ENCODE measurements at places on chromosomes 5 and 9. TPM values are rescaled to one million over a fixed set of nuclear protein-coding genes. Genes with fewer than 3 reads are reported as not detected.

DNA sequence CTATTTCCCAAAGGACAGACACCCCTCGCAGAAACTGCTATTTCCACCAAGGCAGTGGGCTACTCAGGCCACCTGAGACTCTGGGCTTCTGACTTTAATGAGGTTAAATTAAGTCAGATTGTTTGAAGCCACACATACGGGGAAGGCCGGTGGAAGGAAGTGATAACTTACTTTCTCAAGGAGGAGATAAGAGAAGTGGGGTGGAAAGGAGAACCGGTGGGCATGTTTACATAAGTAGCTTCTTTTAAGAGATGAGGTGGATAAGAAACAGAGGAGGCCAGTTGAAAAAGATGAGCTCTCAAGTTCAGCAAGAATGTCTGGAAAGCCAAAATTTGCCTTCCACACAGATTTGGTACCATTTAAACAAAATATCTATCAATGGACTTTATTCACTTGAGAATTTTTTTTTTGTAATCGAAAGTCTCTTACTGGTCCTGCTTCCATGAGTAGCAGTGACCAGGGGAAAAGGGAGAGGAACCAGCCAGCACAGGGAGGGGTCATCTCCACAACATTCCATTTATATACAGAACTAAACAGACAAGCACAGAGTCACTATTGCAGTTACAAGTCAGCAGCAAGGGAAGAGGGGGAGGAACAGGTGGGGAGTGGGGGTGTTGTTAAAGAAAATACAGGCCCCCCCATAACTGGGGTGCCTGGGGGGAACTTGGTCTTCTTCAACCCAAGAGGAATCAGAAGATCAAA, 20.0 kb downstream of the CCDC125 start:
- H3K4me1 ChIP-seq = no peaks in the 10 kb centered on the region
- H3K4me3 ChIP-seq = no peak overlapping the region
- H3K27ac ChIP-seq = no peak overlapping the region
- H3K27me3 ChIP-seq = no peaks in the 10 kb centered on the region
- H3K36me3 ChIP-seq = no peaks in the 10 kb centered on the region

Gene SLC34A1
- total RNA-seq = not detected

Gene ALDH1A1
- total RNA-seq = 126 TPM

Gene TMEM232
- total RNA-seq = 5.1 TPM

DNA sequence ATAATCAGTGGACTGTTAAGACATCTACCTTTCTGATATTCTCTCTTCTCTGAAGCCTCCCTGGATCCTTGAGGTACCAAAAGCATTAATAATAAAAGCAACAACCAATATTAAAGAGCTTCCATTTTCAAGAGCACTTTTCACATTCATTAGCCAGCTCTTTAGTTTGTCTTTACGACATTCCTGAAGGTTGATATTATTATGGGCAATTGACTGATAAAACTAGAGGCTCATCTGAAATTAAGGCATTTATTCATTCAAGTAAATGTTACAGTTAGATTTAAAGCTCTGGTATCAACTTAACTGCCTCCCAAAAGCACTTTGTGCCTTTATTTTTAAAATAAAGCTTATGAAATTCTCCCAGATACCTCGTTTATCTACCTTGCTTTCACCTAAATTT, 199.6 kb downstream of the PLK2 start:
- H3K36me3 ChIP-seq = no peaks in the 10 kb centered on the region
- H3K27me3 ChIP-seq = no peaks in the 10 kb centered on the region

Gene IL5
- not detected for total RNA-seq

- no peaks in the 10 kb centered on the region for H3K27me3 ChIP-seq
- no peak overlapping the region for H3K27ac ChIP-seq
- H3K4me1 ChIP-seq = no peaks in the 10 kb centered on the region
- no peak for DNase-seq
Observed at GRCh38 chr5:138967791-138968448, 92.8 kb upstream of the LRRTM2 start.

Gene GFPT2
- 17.6 TPM for total RNA-seq

DNA sequence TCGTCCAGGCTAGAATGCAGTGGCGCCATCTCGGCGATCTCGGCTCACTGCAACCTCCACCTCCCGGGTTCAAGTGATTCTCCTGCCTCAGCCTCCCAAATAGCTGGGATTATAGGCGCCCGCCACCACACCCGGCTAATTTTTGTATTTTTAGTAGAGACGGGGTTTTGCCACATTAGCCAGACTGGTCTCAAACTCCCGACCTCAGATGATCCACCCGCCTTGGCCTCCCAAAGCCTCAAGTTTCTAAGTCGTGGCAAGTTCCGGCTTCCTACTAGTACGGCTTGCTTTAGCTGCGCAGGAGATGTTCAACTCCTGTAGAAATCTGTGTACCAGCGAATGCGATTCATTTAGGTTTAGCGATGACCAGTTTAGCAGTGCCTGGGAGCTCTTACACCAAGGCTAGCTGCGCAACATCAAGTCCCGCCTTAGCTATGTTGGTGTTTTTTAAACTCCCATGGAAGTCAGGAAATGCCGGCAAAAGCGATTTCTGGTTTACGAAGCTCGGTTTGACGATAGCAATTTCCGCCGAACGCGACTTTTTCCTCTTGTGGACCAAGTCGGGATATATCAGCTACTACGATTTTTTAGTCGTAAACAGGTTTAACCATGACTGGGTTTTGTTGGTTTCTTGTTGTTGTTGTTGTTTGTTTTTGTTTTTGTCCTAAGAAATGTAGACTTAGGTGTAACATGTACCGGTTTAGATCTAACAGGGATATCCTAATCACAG, 46.4 kb downstream of the ANXA2R start:
- DNase-seq = peak; percentile 33
- peaks cover 98% of the 10 kb centered on the region for H3K27me3 ChIP-seq
- no peaks in the 10 kb centered on the region for H3K4me1 ChIP-seq
- peak overlapping the region; percentile 96 for H3K27ac ChIP-seq
- peak overlapping the region; percentile 3 for H3K4me3 ChIP-seq

Gene SKP2
- 18.4 TPM for total RNA-seq

DNA sequence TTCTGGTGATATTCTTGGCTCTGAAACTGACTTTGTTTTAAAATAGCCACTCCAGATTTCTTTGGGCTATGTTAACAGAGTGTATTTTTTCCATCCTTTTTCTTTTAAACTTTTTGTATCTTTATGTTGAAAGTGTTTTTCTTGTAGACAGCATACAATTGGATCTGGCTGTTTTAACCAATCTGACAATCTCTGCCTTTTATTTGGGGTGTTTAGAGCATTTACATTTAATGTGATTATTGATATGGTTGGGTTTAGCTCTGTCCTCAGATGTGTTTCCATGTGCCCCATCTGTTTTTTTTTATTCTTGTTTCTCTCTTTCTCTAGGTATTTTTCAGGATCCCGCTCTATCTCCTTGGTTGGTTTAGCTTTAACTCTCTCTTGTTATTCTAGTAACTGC, 10.7 kb downstream of the SLC6A18 start:
- no peak overlapping the region for H3K27ac ChIP-seq
- H3K4me1 ChIP-seq = no peaks in the 10 kb centered on the region
- no peak for DNase-seq
- H3K4me3 ChIP-seq = no peak overlapping the region

Gene STPG3
- total RNA-seq = not detected

GRCh38 chr5:54832045-54832444, 153.3 kb downstream of the ESM1 start:
- no peak for DNase-seq
- no peak overlapping the region for H3K27ac ChIP-seq
- H3K4me3 ChIP-seq = no peak overlapping the region
- no peaks in the 10 kb centered on the region for H3K27me3 ChIP-seq

Gene BTNL8
- total RNA-seq = 1.8 TPM

DNA sequence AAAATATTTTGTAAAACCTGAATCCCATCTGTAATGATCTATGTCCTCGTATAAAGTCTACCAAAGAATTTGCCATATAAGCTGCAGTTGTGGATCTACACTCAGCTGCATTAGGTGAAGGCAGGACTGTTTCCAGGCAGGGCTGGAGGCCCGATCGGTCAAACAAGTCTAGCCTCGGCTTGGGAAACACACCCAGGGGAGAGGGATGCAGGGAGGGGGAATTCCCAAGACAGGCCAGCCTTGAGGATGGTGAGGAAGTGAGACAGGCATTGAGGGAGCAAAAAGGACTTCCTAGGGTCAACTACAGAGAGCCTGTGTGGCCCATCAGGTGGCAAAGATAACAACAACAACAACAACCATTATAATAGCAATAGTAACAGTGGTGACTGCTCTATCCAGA, 174.1 kb upstream of the FSTL4 start:
- H3K36me3 ChIP-seq = no peaks in the 10 kb centered on the region
- H3K27me3 ChIP-seq = no peaks in the 10 kb centered on the region
- no peak overlapping the region for H3K4me3 ChIP-seq

DNA sequence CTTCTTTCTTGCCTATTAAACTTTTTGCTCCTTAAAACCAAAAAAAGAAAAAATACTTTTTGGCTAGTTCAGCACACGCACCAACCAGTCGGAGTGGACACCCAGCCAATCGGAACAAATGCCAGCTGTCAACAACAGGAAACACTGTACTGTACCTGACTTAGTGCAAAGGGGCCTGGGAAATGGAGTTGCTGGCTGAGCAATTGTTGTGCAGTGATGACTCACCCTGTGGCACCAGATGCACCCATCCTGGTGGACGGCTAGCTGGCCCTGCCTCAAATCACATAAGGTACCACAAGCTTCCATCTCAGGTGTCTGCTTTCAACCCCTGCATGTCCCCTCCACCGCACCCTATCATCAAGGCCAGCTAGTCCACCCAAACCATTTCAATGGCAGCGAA, 20.9 kb downstream of the FOXE1 start:
- H3K27ac ChIP-seq = no peak overlapping the region
- no peak for DNase-seq
- no peaks in the 10 kb centered on the region for H3K36me3 ChIP-seq

Gene IFNA2
- not detected for total RNA-seq

DNA sequence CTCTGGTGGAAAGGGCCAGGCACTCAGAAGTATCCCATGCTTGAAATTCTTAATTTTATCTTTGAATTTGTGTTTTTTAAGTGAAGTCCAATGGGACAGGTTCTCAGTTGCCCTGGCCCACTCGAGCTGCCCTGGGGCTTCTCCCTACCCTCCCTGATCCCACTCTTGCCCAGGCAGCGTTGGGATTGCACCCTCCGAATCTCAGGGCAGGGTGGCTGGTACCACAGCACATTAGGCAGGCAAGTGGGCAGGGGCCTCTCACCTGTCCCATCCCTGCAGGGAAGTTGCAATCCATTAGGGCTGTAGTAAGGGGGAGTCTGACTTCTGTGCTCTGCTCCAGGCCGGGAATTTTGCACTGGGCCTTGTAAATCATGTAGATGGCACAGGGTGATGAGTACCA, 2.7 kb downstream of the RUFY1 start:
- H3K36me3 ChIP-seq = no peaks in the 10 kb centered on the region
- no peaks in the 10 kb centered on the region for H3K27me3 ChIP-seq
- H3K27ac ChIP-seq = no peak overlapping the region
- no peak for DNase-seq
- H3K4me3 ChIP-seq = no peak overlapping the region

Gene CAVIN4
- 0.85 TPM for total RNA-seq

- H3K27me3 ChIP-seq = peaks cover 4% of the 10 kb centered on the region
- no peaks in the 10 kb centered on the region for H3K4me1 ChIP-seq
- DNase-seq = peak; percentile 90
- H3K27ac ChIP-seq = peak overlapping the region; percentile 86
- peak overlapping the region; percentile 70 for H3K4me3 ChIP-seq
Observed at GRCh38 chr9:2620919-2621721, 467 bp upstream of the VLDLR start.
